Activated T-helper 1 cell treated with anti-CD3 and anti-CD28 coated beads, Interleukin-2, amount 50 U/mL, for 16 hours (primary cell): ENCODE measurements at places on chromosomes 7 and 10.
A peak's percentile ranks its signal among the peaks of the same experiment; 100 is the strongest.

- DNase-seq, result no peak
Observed at GRCh38 chr7:158066085-158066484, 521.5 kb downstream of the PTPRN2 start.

- DNase-seq, result no peak
Observed at GRCh38 chr7:147525325-147525724, 1065.2 kb upstream of the C7orf33 start.

GRCh38 chr10:70930263-70931000 lies 42.1 kb upstream of the PCBD1 start:
- no peak for DNase-seq

DNA sequence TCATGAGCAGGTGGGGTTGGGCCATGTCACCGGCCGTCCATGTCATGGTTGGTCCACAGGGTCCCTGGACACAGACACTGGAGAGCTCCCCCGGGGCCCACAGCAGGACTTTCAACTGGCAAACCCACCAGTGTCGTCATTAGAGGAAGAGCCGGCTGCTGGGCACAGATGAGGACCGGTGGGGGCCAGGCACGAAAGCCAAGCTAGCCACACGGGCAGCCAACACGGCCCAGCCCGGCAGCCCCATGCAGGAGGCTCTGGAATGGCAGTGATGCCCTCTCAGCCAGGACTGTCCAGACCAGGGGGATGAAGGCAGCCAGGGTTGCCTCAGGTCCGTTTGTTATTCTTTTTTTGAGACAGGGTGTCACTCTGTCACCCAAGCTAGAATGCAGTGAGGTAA lies 21.1 kb upstream of the UNCX start:
- DNase-seq, result no peak

GRCh38 chr7:143126146-143126545 lies 5.7 kb upstream of the PIP start:
- DNase-seq, result no peak

DNA sequence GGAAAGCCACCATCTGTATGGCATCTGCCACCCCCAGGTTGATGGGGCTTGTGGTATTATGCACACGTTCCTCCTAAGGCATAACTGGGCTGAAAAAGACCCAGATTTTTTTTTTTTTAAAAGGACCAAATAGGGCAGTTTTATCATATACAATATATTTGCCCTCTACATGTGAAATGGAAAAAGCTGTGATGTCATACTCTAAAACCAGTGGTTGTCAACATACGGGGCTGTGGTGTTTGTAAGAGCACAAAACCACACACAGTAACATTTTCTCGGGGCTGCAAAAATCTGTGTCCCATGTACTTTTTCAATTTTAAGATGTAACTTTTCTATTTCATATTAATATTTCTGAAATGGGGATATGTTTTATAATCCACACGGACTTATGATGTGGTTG lies 34.9 kb downstream of the FAM171A1 start:
- no peak for DNase-seq

GRCh38 chr7:27198871-27199801 lies 755 bp downstream of the HOXA13 start:
- DNase-seq, result no peak

- peak; percentile 34 for DNase-seq
Observed at GRCh38 chr10:6269953-6270867, 67.5 kb downstream of the PFKFB3 start.

DNA sequence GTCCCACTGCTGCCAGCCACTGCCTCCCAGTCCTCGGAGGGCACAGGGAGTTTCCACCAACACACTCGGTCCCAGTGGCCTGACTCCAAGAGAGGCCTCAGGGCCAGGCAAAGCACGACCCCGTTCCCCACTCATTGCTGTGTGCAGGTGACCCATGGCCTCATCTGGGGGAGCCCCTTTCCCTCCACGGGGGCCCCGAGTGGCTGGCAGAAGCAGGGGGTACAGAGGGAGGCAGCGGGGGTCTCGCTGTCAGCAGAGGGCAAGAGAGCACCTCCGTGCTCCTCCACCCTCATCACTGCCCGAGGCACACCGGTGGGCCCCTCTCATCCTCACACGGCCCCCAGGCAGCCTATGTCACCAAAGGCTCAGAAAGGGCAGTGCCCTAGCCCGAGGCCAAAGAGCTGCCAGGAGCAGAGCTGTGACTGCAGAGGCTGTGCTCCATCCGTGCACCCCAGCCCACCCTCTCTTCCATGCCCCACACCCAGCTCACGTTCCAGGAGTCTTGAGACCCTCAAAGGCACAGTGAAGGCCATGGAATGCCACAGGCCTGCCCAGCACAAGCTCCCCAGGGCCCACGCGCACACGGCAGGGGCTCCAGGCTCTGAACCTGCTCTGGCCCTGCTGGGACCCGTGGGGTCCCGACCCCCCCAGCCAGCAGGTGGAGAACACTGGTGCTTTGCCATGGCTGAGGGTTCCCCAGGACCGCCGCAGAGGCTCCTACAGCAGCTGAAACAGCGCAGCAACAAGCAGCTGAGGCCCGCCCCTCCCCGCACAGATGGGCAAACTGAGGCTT lies 25.9 kb downstream of the MICALL2 start:
- DNase-seq, result no peak
